ENCODE measurements at places on chromosomes 7 and 10.

DNA sequence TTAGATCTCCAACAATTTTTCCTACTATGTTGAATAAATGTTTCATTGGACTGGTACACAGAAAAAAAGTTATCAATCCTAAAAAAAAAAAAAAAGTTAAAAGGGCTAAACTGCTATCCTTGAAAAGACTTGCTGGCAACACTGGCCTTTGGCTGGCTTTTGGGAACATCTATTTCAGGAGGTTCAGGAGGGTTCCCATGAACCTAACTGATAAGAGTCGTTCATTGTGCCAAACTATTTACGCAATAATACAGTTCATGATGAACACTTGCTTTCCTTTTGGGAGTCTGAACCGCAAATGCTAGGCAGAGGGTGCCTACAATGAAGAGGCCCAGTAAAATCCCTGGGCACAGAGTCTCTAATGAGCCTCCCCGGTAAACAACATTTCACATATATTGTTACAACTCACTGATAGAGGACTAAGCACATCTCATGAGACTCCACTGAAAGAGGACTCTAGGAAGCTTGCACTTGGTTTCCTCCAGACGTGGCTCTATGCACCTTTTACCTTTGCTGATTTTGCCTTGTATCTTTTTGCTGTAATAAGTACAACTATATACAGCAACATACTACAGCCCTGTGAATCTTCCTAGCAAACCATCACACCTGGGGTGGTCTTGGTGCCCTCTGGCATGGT is 45.0 kb downstream of the ZFAND4 start:
- DNase-seq: no peak

DNA sequence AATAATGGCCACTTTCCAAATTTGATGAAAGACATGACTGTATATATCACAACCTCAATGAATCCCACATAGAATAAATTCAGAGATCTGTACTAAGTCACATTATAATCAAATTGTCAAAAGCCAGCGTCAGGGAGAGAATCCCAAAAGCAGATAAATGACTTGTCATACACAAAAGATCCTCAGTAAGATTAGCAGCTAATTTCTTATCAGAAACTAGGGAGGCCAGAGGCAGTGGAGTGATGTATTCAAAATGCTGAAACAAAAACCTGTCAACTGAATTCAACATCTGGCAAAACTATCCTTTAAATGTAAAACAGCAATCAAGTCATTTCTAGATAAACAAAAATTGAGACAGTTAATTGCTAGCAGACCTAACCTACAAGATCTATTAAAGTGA is 11.6 kb upstream of the ARHGAP22 start:
- DNase-seq: no peak

GRCh38 chr10:88960802-88961201 is 8.2 kb upstream of the ACTA2 start:
- no peak for DNase-seq

DNA sequence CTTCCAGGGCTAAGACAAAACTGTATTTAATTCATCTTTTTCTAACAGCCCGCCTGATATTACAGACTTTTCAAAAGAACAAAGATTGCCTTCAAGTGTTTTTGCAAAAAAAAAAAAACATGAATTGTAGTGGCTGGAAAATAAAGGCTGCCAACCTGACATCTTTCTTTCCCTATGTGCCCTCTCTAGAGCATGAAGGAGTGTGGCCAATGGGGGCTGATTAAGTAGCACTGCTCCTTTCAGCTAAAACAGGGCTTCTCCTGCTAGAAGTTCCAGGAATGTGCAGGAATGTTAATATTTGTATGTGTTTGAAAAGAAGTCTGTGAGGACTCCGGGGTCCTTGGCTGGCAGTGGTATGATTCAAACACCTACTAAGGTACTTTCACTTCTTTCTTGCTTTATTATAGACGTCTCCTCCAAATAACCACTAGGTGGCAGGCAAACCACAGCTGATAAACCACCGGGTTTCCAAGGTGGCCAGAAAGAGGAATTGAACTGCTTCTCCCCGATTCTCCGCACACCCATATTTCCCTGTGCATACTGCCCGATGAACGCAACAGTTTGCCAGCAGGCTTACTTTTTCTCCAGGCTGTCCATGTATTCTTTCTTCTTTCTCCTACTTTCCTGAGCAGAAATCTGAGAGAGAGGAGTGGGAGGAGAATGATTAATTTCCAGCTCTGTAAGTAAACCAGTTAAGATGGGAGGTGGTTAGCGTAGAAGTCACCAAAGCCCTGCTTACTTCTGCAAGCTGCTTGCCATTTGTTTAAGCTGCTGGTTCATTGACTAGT is 56.8 kb upstream of the DGKI start:
- DNase-seq: peak; percentile 50

GRCh38 chr7:83426325-83426724 is 222.6 kb downstream of the SEMA3E start:
- no peak for DNase-seq

GRCh38 chr7:45236666-45237065 is 79.1 kb downstream of the RAMP3 start:
- DNase-seq: no peak

GRCh38 chr7:152654971-152655370 is 21.0 kb downstream of the XRCC2 start:
- no peak for DNase-seq

DNA sequence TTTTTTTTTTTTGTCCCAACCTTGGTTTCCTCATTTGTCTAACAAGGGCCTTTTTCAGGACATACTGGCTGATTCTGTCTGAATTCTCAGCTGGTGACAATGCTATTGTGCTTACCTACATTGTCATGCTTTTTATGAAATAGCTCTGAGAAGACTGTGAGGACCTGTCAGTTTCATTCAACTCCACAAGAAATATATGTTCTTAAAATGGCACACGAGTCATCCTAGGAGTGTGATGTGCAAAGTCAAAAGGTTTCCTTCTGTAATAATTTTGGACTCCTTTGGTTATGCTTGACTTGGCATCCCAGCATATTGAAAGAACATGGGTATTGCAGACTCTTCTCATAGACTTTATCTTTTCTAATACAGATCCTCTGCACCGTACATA is 316.0 kb downstream of the GFRA1 start:
- no peak for DNase-seq

DNA sequence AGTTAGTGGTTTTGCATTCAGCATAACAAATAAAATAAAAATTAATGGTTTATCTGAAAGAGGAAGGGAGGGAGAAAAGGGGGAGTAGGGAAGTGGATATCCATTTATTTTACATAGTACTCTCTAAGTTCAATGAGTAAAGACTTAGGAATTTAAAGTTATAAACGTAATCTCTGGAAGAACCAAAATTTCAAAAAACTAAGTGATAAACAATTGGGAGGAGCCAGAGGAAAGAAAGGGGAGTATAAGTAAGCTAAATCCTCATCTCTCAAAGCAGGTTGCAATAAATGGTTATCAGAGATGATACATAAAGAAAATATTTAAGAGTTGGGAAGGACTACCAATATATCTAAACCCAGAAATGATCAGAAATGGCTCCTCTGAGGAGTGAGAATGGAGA is 46.4 kb downstream of the ANK3 start:
- no peak for DNase-seq

DNA sequence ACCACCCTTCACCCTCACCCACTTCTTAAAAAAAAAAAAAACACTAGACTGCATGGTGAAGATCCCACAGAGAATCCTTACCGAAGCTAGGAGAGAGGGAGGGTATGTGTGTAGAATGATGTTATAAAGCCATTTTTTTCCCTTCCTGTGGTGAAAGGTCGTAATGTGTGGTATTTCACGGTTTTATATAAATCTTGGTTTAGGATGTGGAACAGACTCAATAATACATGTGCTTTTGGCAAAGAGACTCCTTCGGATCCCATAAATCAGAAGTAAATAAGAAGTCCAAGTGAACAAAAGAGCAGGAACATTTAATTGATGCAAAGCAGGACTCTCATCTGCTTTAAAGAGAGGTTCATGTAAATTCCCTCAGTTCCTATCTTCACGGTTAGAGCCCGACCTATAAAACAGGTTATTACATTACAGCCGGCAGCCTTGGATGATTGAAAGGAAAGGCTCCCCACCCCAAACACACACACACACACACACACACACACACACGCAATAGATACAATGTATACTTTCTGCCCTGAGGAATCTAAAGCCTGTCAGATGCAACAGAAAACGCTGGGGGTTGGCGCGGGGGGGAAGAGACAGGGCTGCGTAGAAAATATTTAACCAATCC is 8.8 kb downstream of the DLX5 start:
- DNase-seq: no peak

GRCh38 chr10:115772606-115773005 is 500.4 kb downstream of the GFRA1 start:
- DNase-seq: no peak

GRCh38 chr7:157704365-157704764 is 367.6 kb downstream of the DNAJB6 start:
- DNase-seq: no peak

DNA sequence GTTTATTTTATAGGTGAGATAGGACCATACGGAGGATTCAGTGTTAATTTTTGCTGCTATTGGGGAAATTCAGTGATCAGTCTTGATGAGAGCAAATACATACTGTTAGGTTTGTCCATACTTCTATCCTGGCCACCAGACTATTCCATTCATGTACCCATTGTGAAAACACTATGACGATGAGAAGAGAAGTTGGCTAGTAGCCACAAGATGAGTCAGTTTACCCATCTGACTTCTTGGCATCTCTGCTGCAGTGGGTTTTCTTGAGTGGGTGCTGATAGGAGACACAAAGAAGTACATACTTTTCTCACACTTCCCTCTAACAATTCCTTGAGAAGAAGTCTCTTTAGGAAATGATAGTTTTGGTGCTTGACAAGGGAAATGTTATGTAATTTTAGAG is 133.1 kb downstream of the TFPI2 start:
- DNase-seq: no peak

GRCh38 chr10:113704637-113705343 is 25.1 kb downstream of the CASP7 start:
- DNase-seq: peak; percentile 25

DNA sequence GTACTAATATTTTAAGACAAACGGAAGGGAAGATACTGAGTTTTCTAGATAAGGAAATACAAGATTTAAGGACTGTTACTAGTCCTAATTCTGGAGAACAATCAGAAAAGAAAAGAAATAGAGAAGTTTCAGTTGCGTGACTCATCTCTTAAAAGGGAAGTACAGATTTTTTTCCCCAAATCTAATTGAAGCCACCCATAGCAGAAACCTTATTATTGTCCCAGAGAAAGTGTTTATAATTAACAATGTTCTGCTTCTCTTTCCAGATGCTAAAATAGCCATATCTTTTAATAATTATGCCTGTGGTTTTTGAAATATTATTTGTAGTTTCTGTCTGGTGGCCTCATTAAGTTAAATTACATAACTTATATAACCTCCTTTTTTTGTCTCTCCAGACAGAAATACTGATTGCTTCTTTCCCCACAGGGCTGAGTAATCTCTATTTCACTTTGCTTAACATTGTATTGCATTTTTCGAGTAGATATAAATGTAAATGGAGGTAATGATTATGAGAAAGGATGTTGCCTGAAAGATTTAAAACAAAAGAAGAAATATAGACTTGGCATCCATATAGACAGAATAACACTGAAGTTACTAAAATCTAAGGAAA is 240.7 kb upstream of the MBL2 start:
- no peak for DNase-seq

DNA sequence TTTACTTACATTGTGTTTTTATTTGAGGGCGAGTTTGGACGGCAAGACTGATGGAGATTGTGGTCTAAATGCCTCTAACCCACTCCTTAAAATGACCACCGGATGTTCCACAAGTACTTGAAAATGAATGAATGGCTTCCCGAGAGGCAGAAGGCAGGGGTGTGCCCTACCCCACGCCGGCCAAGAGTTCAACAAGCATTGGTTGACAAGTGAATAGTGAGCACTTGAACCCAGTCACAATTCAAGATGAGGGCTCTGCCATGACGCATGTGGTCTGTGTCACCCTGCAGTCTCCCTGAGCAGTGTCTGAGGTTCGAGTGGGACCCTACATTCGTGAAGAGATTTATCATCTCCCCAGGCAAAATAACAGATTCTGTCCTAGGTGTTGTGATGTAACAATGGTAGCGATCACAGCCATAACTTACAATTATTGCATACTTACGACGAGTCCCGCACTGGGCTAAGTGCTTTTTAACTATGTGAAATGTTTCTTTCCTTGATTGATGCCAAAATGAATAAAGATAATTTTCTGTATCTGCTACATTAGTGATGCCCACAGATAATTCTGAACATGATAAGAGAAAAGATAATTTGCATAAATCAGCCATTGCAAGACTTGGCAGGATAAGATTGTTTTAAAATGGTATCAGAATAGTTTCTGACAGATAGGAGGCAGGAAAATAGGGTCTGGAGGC is 305.4 kb downstream of the WDR37 start:
- DNase-seq: no peak

- no peak for DNase-seq
Observed at GRCh38 chr10:96660297-96660696, 60.0 kb downstream of the PIK3AP1 start.

GRCh38 chr10:48508791-48509772 is 95.8 kb downstream of the ARHGAP22 start:
- no peak for DNase-seq

- DNase-seq: no peak
Observed at GRCh38 chr10:119782981-119783664, 57.3 kb downstream of the INPP5F start.

- DNase-seq: peak; percentile 55
Observed at GRCh38 chr7:131556053-131556908, at the start of gene PODXL. Gene PODXL (minus strand): TSS chr7:131556628. CDS start chr7:131556359, 269 bp downstream.

GRCh38 chr10:75407224-75407712 is 5.7 kb upstream of the ZNF503 start:
- no peak for DNase-seq

GRCh38 chr10:69703256-69703655 is 73.2 kb downstream of the FAM241B start:
- no peak for DNase-seq

DNA sequence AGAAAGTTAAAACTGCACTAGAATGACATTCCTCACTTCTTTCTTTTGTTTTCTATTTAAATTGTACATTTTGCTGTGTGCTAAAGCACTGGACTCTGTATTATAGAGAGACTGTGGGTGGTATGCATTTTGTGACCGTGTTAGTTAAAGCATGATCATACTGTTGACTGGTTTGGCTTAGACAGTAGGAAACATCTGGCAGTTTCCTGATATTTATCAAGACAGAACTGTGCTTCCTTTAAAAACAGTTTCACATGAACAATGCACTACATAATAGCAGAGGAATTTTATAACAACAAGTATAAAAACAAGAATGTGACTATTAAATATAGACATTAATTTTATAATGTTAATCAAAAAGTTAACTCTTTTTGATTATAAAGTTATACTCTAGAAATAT is 23.1 kb downstream of the GNG11 start:
- DNase-seq: no peak

- no peak for DNase-seq
Observed at GRCh38 chr7:48261696-48262095, 90.4 kb downstream of the ABCA13 start.

- no peak for DNase-seq
Observed at GRCh38 chr10:32922170-32922569, 35.9 kb downstream of the ITGB1 start.

All from stimulated activated naive CD8-positive, alpha-beta T cell treated with anti-CD3 and anti-CD28 coated beads, Interleukin-15, Interleukin-2, amounts not matched to agents 100 U/mL and 50 U/mL, for 24 hours (primary cell).